Left ventricle myocardium inferior (tissue), 1 donor: ENCODE measurements at places on chromosomes 16 and 17.
A peak's percentile ranks its signal among the peaks of the same experiment; 100 is the strongest.

DNA sequence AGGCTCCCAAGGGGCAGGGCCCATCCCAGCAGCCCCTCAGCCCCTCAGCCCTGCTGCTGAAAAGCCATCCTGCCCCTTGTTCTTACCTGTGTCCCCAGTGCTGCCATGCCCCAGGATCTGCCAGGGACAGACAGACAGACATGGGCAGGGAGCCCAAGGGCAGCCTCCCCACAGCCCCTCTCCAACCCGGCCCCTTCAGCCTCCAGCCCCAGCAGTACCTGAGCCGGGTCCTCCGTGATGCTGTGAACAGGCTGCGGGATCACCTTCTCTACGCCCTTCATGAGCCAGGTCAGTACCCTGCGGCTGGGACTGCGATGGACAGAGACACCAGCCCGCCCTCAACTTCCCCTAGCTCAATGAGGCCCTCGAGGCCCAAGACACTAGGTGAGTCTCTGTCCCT is 8.2 kb downstream of the CNGB1 start:
- no peak overlapping the region for H3K27ac ChIP-seq
- H3K36me3 ChIP-seq = no peaks in the 10 kb centered on the region
- DNase-seq = no peak

GRCh38 chr17:66602659-66603384 is 232.1 kb upstream of the CACNG5 start:
- H3K27ac ChIP-seq = no peak overlapping the region
- peaks cover 12% of the 10 kb centered on the region for H3K4me1 ChIP-seq
- DNase-seq = peak; percentile 22
- no peaks in the 10 kb centered on the region for H3K27me3 ChIP-seq

DNA sequence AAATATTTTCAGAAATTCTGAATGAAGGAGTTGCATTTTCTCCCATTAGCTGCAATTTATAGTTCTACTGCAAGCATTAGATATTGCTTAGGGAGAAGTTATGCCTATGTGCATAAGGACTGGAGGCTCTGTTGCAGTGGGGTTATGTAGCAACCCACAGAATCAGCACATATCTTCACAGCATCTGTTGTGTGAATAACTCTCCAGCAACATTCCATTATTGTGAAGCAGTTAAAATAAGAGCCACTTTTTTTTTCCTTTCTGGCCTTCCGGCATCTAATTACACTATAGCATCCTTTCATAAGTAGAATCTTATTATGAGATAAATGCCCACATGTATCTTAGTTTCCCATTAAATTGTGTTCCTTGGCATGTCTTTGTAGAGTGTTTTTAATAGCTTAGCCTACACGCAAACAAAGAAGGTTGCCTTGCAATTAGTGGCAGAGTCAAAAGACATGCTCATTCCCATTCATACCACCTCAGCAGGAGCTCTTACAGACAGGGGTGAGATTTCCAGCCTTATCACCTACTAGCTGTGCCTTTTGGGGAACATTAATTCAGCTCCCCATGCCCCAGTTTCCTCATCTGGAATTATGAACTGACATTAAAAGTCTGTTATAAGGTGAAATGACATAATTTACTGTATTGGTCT is 596.0 kb upstream of the GOT2 start:
- DNase-seq = no peak
- no peak overlapping the region for H3K27ac ChIP-seq
- no peaks in the 10 kb centered on the region for H3K36me3 ChIP-seq
- H3K4me3 ChIP-seq = no peak overlapping the region
- no peaks in the 10 kb centered on the region for H3K27me3 ChIP-seq

- peaks cover 5% of the 10 kb centered on the region for H3K4me1 ChIP-seq
- H3K27me3 ChIP-seq = peaks cover 88% of the 10 kb centered on the region
- no peak overlapping the region for H3K4me3 ChIP-seq
- H3K27ac ChIP-seq = no peak overlapping the region
- H3K36me3 ChIP-seq = no peaks in the 10 kb centered on the region
- no peak for DNase-seq
Observed at GRCh38 chr17:41620583-41621434, 3.6 kb downstream of the KRT17 start.

- no peaks in the 10 kb centered on the region for H3K36me3 ChIP-seq
- peak overlapping the region; percentile 100 for H3K27ac ChIP-seq
- peaks cover 57% of the 10 kb centered on the region for H3K4me1 ChIP-seq
- H3K27me3 ChIP-seq = no peaks in the 10 kb centered on the region
- peak overlapping the region; percentile 37 for H3K4me3 ChIP-seq
Observed at GRCh38 chr16:10827691-10828341, 9.2 kb upstream of the TVP23A start.

- peak; percentile 78 for DNase-seq
- H3K36me3 ChIP-seq = peaks cover 20% of the 10 kb centered on the region
- peak overlapping the region; percentile 29 for H3K4me3 ChIP-seq
- H3K27ac ChIP-seq = peak overlapping the region; percentile 59
- peaks cover 8% of the 10 kb centered on the region for H3K27me3 ChIP-seq
- peaks cover 22% of the 10 kb centered on the region for H3K4me1 ChIP-seq
Observed at GRCh38 chr16:81650982-81651562, 128.0 kb upstream of the PLCG2 start.

DNA sequence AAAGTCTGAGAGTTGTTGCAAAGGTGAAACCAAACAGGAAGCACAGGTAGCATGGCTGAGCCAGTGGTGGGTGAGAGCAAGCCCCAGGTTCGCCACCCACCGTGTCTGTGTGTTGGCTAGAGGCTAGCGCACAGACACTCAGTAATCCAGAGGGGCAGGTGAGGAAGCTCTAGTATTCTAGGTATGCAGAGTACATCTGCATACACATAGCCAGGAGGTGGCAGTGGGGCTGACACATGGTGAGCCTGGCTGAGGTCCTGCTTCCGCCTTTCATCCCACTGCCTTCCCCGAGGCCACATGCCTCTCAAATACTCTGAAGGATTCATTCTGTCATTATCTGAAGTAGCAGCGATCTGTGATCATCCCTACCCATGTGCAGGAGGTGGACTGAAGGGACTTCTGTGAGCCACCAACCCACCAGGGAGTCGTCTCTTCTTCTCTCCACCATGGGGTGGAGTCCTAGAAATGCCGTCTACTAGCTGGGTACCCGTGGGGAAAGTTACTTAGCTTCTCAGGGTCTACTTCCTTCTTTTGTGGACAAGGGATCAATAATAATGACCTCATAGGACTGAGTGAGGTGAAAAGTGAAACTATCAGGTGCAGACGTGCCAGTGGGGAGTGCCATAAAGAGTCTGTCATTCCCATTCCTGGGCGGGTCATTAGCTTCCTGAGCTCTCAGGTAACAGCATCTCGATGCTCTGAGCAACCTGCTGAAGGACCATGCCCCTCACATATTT is 36.0 kb upstream of the ICAM2 start:
- H3K36me3 ChIP-seq = peaks cover 88% of the 10 kb centered on the region
- H3K27me3 ChIP-seq = no peaks in the 10 kb centered on the region
- no peak for DNase-seq
- H3K4me3 ChIP-seq = no peak overlapping the region
- H3K4me1 ChIP-seq = no peaks in the 10 kb centered on the region
- H3K27ac ChIP-seq = no peak overlapping the region

- no peak overlapping the region for H3K4me3 ChIP-seq
- no peak overlapping the region for H3K27ac ChIP-seq
- H3K27me3 ChIP-seq = no peaks in the 10 kb centered on the region
- H3K36me3 ChIP-seq = no peaks in the 10 kb centered on the region
- DNase-seq = no peak
Observed at GRCh38 chr16:4081521-4082021, 34.7 kb downstream of the ADCY9 start.

DNA sequence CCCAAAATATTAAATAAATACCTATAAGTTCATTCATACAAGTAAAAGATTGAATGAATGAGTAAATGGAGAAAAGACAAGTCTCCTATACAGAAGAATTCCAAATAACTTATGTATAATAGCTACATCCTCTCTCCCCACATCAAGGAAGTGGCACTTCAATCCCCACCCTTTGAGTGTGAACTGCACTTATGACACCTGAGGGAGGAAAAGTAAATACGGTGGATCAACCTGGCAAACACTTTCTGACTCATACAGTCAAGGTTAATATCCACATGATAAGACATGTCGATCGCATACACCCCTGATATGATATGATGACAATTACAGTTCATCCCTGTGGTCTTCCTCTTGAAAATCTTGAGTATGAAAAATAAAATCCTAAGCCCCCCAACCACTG is 18.0 kb downstream of the SLFN12L start:
- no peaks in the 10 kb centered on the region for H3K4me1 ChIP-seq
- no peak for DNase-seq
- H3K27me3 ChIP-seq = peaks cover 38% of the 10 kb centered on the region
- no peak overlapping the region for H3K27ac ChIP-seq
- no peaks in the 10 kb centered on the region for H3K36me3 ChIP-seq
- H3K4me3 ChIP-seq = no peak overlapping the region

GRCh38 chr17:248337-249235 is 67.1 kb upstream of the DOC2B start:
- no peak overlapping the region for H3K27ac ChIP-seq
- H3K27me3 ChIP-seq = peaks cover 8% of the 10 kb centered on the region
- H3K4me3 ChIP-seq = no peak overlapping the region
- H3K36me3 ChIP-seq = no peaks in the 10 kb centered on the region
- no peaks in the 10 kb centered on the region for H3K4me1 ChIP-seq

- no peak overlapping the region for H3K27ac ChIP-seq
- peaks cover 35% of the 10 kb centered on the region for H3K4me1 ChIP-seq
- peaks cover 39% of the 10 kb centered on the region for H3K36me3 ChIP-seq
- no peak for DNase-seq
- no peaks in the 10 kb centered on the region for H3K27me3 ChIP-seq
Observed at GRCh38 chr16:28865722-28866453, 2.2 kb downstream of the SH2B1 start.

DNA sequence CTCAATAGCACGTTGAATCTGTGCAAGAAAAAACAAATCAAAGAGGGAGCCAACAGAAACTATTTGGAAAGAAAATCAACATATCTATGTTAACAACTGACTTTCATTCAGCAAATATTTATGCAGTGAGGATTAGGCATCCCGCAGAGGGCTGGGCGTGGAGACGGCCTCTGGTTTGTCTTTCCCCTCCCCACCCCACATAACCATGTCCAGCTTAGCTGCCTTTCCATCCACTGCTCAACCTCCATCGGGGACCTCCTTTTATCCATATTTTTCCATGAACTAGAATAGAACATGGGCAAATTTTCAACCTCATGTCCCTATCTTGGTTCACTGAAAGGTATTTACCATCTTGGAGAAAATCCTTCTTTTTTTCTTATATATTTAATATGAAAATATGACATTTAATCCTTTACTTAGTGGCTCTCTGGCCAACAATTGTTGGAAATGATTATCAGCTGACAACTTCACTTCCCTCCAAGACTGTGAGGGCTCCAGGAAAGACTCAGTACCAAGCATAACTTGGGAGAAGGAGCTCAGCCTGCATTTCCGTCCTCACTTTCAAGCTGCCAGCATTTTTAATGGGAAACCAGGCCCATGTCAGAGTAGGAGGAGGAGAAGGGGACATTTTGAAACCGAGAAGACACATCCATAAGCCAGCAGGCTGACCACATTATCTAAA is 462.6 kb upstream of the MAF start:
- no peak for DNase-seq
- no peaks in the 10 kb centered on the region for H3K36me3 ChIP-seq
- H3K27me3 ChIP-seq = no peaks in the 10 kb centered on the region
- H3K27ac ChIP-seq = peak overlapping the region; percentile 21

DNA sequence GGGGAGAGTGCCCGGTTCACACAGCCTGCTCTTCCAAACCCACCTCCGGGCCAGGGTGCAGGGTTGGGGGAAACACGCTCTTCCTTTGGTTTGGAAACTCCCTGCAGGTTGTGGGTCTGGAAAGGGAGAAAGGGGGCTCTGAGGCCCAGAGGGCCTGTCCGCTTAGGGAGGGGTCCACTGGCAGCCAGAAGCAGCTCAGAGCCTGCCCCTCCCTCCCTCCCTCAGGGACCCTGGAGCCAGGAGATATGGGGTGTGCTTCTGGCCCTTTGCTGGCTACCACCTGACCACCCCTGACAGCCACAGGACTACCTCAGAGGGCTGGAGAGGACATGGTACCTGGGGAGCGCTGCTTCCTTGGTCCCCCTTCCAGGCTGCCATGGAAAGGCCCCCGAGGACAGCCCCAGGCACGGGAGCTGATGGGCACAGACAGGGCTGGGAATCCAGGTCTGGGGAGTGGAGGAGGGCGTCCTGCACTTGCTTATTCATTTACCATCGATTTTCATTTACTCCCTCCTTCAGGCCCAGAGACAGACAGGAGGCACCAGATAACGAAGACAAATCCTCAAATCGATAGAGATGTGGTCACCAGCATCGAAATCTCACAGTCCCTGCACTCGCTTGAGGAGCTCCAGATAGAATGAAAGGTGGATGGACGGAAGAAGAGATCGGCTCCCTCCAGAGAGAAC is 48.4 kb upstream of the DOC2B start:
- H3K4me1 ChIP-seq = peaks cover 42% of the 10 kb centered on the region
- H3K27me3 ChIP-seq = peaks cover 14% of the 10 kb centered on the region
- H3K36me3 ChIP-seq = no peaks in the 10 kb centered on the region
- no peak overlapping the region for H3K4me3 ChIP-seq
- DNase-seq = peak; percentile 6

- no peaks in the 10 kb centered on the region for H3K27me3 ChIP-seq
- H3K4me1 ChIP-seq = peaks cover 92% of the 10 kb centered on the region
- no peak for DNase-seq
- peak overlapping the region; percentile 30 for H3K4me3 ChIP-seq
- peak overlapping the region; percentile 90 for H3K27ac ChIP-seq
- peaks cover 37% of the 10 kb centered on the region for H3K36me3 ChIP-seq
Observed at GRCh38 chr17:42131981-42132432, 9.4 kb downstream of the HSPB9 start.

DNA sequence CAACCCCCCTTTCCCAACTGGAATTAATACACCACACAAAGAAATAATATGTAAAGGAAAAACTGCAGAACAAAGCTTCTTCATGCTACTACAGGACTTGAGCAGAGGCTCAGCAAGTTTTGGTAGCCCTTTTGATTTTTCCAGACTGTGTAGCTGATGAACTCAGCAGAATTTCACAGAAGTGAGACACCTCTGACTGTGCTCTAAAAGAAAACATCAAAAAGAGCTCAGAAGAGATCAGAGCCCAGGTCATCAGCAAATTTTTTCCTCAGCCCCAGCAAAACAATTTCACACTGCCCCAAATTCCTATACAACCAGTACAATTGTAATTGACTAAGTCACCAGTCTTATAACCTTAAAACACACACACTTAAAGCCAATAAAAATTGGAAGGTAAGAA is 38.0 kb downstream of the TTC19 start:
- peaks cover 88% of the 10 kb centered on the region for H3K36me3 ChIP-seq
- no peak overlapping the region for H3K27ac ChIP-seq
- no peak for DNase-seq
- no peaks in the 10 kb centered on the region for H3K27me3 ChIP-seq
- no peak overlapping the region for H3K4me3 ChIP-seq

- H3K4me3 ChIP-seq = no peak overlapping the region
- peaks cover 99% of the 10 kb centered on the region for H3K27me3 ChIP-seq
- H3K36me3 ChIP-seq = no peaks in the 10 kb centered on the region
Observed at GRCh38 chr17:41442739-41443138, 2.0 kb upstream of the KRT38 start.

- peak overlapping the region; percentile 34 for H3K4me3 ChIP-seq
- no peaks in the 10 kb centered on the region for H3K36me3 ChIP-seq
- peak overlapping the region; percentile 67 for H3K27ac ChIP-seq
- peaks cover 27% of the 10 kb centered on the region for H3K4me1 ChIP-seq
- DNase-seq = no peak
- H3K27me3 ChIP-seq = no peaks in the 10 kb centered on the region
Observed at GRCh38 chr17:73343739-73344454, 32.1 kb upstream of the CDC42EP4 start.

- H3K4me1 ChIP-seq = peaks cover 30% of the 10 kb centered on the region
- peaks cover 10% of the 10 kb centered on the region for H3K27me3 ChIP-seq
- peak overlapping the region; percentile 63 for H3K27ac ChIP-seq
- H3K36me3 ChIP-seq = no peaks in the 10 kb centered on the region
- DNase-seq = no peak
Observed at GRCh38 chr17:73749337-73749823, 105.1 kb upstream of the SDK2 start.
